ENCODE measurements at places on chromosomes 2 and 18.

GRCh38 chr2:53784436-53784835 lies 2.3 kb downstream of the ASB3 start:
- DNase-seq = no peak

- DNase-seq = no peak
Observed at GRCh38 chr18:22563164-22563583, 145.5 kb upstream of the CTAGE1 start.

GRCh38 chr2:136085453-136086209 lies 32.3 kb downstream of the CXCR4 start:
- DNase-seq = no peak

DNA sequence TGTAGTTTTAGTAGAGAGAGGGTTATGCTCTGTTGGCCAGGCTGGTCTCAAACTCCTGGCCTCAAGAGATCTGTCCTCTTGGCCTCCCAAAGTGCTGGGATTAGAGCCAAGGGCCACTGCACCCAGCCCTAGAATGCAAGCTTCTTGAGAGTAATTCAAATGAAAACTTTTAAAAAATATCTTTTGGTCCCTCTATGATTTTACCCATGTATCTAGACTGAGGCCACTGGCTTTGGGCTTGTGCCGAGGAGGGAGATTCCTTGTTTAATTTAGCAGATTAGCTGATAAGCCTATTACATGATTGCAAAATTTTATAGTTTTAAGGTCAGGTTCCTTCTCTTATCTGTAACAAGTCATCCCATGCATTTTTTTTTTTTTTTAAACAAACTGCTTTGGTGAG lies 59.5 kb upstream of the CCDC195 start:
- no peak for DNase-seq

GRCh38 chr2:152804687-152805408 lies 86.4 kb downstream of the ARL6IP6 start:
- no peak for DNase-seq

DNA sequence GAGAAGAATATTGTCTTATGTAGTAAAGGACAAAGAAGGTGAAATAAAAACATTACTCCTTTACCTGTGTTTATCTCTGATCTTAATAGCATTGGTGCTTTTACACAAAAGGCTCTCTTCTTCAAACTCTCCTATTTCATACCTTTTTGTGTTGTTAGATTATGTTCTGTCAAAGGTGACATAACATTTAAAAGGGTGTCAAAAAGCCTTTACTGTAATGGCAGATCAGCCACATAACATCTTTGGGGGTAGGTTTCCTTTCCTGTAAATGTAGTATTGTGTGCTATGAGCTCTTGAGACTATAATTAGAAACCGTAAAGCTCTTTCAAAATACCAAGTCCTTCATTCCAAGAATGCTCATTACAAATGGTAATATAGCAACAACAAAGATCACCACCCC lies 400.1 kb downstream of the LNPK start:
- DNase-seq = no peak

- no peak for DNase-seq
Observed at GRCh38 chr18:47919916-47920315, 10.5 kb downstream of the SMAD2 start.

DNA sequence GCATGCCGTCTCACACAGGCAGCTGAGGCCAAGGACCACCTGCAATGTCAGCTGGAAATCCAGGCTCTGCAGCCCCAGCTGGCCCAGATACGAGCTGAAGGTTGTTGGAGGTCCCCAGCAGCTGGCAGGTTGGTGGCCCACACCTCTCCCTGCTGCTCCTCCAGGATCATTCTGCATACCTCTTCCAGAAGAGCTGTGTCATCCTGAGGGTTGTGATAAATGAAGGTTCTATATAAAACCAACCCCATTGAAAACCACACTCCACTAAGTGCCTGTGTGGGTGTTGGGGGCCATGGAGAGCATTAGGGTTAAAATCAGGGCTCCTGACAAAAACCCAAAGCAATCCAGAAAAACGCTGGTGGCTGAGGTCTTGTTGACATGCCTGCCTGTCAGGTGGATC lies 50.4 kb downstream of the C1QL2 start:
- no peak for DNase-seq

GRCh38 chr2:162706770-162707169 lies 131.8 kb downstream of the KCNH7 start:
- no peak for DNase-seq

- DNase-seq = no peak
Observed at GRCh38 chr18:45312555-45313126, 302.6 kb upstream of the SLC14A2 start.

- no peak for DNase-seq
Observed at GRCh38 chr18:10523544-10523943, 2.3 kb upstream of the NAPG start.
